ENCODE measurements at places on chromosomes 3 and 15. TPM values are rescaled to one million over a fixed set of nuclear protein-coding genes. Genes with fewer than 3 reads are reported as not detected.

- no peaks in the 10 kb centered on the region for H3K36me3 ChIP-seq
- H3K27me3 ChIP-seq = peaks cover 12% of the 10 kb centered on the region
- no peak for DNase-seq
- H3K4me3 ChIP-seq = no peak overlapping the region
These were observed 62.5 kb upstream of the FOXB1 start for GRCh38 chr15:59941612-59942011.

DNA sequence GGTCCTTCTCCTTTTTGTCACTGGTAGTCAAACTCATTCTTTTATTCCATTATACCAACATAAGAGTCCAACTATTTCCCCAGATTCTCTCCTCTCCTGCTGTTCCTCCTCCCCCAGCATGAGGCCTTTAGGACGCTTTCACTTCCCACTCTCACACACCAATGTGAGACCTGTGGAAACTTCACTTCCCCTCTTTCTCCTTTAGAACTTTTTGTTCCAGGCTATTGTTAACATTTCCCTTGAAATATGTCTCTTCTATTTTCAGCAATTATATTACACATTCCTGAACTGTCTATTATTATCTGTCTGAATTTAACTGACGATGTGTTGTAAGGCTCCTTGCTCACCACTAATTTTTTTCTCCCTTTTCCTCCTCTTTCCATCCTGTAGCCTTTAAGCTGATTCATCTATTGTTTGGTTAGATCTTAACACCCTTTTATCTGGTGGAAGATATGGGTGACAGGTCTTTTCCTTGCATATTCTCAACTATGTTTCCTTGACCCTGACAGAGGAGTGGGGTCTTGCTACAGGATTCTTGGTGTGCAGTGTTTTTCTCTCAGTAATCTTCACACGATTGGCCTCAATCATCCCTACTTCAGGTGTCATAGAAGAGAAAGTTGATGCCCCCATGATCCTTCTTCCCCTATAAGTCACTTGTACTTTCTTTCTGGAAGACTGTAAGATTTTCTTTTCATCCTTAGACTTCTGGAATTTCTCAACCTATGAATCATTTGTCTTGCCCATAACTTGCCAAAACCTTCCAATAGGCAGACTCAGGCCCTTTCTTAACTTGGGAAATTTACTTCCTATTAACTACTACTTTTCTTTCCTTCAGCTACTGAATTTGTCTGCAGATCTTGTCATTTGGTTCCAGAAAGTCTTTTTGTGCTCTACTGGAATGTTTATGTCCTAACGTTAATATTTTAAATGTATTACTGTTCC lies 5.9 kb downstream of the CYP19A1 start:
- DNase-seq = no peak
- H3K27me3 ChIP-seq = peaks cover 2% of the 10 kb centered on the region
- H3K27ac ChIP-seq = no peak overlapping the region
- H3K4me3 ChIP-seq = no peak overlapping the region

DNA sequence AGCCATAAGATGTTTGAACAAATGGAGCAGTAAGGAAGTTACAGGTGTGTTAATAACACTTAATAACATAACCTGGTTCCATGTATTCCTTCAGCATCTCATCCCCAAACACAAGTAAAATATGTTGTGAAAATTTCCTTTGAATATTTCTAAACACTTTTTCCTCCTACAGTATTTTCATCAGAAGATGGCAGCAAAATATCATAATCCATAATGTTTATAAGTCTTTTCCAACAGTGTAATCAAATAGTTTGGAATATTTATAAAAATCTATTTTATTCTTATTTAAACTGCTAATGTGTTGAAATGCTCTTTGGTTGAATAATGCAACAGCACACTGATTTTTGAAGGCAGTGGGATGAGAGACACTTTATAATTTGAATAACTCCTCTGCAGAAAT lies 1020.5 kb downstream of the OTOL1 start:
- no peak overlapping the region for H3K4me3 ChIP-seq
- no peaks in the 10 kb centered on the region for H3K36me3 ChIP-seq
- DNase-seq = no peak
- H3K27me3 ChIP-seq = no peaks in the 10 kb centered on the region

DNA sequence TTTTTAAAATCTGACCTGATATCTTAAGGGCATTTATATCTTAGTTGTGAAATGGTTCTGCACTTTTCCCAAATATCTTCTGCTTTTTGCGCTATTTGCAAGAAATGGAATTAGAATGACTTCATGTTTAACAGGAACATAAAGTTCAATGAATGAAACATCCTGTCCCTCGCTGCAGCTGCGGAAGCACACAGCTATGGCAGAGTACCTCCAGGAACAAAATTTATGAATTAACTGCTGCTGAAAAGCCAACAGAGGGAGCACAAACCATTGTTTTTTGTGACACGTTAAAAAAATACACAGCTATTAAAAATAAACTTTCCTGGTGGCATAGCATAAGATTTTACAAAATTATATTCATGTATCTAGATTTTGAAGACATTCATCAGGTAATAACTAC lies 404.4 kb upstream of the MDFIC2 start:
- no peak overlapping the region for H3K4me3 ChIP-seq
- H3K27ac ChIP-seq = no peak overlapping the region
- H3K36me3 ChIP-seq = peaks cover 4% of the 10 kb centered on the region
- H3K27me3 ChIP-seq = peaks cover 11% of the 10 kb centered on the region
- no peak for DNase-seq

DNA sequence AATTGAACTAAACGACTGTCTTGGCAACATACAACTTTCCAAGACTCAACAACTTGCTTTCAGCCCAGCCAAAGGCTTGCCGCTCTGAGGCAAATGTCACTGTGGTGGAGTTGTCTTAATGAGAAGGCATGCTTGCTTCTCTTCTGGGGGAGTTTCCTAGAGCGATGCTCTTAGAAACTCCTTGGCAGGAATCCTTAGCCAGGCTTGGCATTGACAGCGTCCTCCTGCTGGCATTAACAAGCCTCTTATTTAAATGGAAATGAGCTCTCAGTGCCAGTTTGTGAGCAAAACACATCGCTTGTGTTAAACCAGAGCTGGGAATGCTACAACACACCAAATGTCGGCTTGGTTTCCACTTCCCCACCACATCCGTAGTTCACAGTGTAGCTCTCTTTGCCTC lies 265.5 kb upstream of the TPRG1 start:
- no peaks in the 10 kb centered on the region for H3K36me3 ChIP-seq
- H3K27ac ChIP-seq = no peak overlapping the region
- DNase-seq = no peak
- H3K4me1 ChIP-seq = no peaks in the 10 kb centered on the region
- no peak overlapping the region for H3K4me3 ChIP-seq

AP2M1 gene
- 177 TPM for total RNA-seq

SENP8 gene
- 1.6 TPM for total RNA-seq

ARPIN gene
- total RNA-seq = not detected

ACOX2 gene
- total RNA-seq = not detected
